ENCODE measurements at places on chromosomes 2 and 18.

DNA sequence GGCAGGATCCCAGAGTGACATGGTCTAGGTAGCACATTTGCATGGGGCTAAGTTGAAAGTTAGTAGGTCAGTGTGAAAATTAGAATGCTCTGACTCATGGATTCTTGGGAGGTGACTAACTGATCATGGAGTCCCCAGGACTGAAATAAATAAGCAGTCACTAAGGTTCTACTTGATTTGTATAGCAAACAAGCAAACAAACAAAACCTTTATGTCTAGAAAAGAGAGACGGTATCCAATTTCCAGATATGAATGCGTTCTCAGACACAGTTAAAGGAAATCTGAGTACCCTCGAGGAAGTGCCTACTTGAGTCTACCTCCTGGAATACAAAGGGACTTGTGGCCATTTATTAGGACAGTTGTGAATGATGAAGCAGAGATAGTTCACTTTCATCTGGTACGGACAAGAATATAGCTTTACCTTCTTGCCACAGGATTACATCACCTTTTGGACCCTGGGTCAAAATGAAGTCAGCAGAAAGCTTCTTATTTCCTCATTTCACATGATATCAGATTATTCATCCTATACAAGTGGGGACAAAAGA, 54.3 kb upstream of the AGPS start:
- no peak for DNase-seq

DNA sequence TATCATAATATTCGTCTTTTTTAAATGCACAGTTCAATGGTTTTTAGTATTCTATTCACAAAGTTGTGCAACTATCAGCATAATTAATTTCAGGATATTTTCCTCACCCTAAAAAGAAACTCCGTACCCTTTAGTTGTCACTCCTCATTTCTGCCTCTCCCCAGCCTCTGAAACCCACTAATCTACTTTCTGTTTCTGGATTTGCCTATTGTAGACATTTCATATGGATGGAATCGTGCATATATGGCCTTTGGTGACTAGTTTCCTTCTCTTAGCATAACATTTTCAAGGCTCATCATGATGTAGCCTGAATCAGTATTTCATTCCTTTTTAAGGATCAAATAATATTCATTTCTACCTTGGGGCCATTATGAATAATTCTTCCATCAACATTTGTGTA, 18.5 kb downstream of the NEURL3 start:
- DNase-seq = no peak

DNA sequence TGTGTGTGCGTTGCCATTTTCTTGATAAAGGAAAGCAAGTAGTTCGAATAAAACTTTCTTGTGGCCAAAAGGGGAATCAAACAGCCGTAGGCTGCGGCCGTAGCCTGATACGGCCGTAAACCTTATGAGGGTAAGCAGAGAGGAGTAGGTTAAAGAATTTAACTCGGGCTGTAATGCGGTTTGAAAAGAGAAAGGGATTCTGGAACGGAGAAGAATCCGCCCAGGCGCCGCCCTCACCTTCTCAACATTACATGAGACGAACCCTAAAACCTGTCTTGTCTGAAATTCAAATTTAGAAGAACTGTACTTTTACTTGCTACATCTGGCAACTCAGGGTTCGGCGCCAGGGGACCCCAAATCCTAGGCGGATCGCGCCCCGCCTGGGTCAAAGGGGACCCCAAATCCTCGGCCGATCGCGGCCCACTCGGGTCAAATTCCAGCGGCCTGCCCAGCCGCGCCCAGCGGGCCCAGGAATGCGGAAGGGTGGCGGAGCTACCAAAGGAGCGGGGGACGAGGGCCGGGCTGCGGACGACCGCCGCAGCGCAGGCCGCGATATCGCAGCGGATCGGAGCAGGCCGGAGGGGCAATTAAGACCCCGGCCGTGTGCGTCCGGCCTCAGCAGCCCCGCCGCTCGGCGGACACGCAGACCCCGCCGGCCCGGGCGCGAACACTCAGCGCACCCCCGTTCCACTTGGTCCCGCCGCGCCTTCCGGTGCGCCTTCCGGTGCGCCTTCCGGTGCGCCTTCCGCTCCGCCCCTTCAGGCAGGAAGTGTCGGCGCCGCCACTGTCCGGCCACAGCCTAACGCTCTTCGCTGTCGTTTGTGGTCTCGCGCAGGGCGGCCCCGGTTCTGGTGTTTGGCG, at the start of gene MYL12B:
MYL12B (plus strand) TSS at position 761 of the 861 bp plus-strand sequence. CDS start 10,766 bp downstream, outside the sequence.
- DNase-seq = peak; percentile 49

- no peak for DNase-seq
These were observed 244.3 kb upstream of the APCDD1 start for GRCh38 chr18:10210057-10210633.

- DNase-seq = no peak
These were observed 65.8 kb downstream of the THNSL2 start for GRCh38 chr2:88235987-88236386.

DNA sequence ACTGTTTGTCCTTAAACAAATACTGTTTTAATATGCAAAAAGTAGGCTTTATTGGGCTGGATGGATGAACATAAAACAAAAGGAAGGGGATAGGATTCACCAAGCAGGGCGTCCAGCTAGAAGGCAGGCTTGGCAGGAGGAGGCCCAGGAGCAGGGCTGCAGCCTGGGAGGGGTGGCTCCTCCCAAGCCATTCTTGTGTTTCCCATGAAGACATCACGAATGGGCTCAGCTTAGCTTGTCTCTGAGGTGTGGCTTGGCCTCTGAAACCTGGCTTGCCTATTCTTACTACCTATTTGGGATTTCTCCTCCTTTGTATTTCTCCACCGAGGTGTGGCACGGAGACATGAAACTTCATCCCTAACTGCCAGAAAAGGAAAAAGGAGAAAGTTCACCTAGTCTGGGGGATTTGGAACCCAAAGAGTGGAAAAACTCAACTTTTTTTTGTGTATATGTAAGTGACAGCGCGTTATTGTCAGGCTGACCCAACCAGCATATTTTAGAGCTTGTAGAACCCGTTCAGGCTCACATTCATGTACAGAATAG, 481.9 kb upstream of the SPRED2 start:
- DNase-seq = no peak

DNA sequence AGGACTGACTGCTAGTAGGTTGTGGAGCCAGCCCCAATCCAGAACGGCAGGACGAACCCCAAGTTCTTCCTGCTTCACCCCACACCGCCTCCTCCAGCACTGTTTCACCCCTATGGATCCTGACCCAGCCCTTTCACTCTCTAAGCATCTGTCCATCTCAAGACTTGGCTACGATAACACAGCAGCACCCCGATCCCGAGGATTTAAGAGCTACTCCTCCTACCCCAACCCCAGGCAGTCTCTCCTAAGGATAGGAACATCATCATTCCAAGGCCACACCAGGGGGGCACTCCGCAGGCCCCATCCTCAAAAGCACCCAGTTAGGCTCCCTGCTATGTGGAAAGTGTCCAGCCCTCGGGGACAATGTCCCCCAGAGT, 645 bp downstream of the KCTD18 start:
- DNase-seq = no peak

DNA sequence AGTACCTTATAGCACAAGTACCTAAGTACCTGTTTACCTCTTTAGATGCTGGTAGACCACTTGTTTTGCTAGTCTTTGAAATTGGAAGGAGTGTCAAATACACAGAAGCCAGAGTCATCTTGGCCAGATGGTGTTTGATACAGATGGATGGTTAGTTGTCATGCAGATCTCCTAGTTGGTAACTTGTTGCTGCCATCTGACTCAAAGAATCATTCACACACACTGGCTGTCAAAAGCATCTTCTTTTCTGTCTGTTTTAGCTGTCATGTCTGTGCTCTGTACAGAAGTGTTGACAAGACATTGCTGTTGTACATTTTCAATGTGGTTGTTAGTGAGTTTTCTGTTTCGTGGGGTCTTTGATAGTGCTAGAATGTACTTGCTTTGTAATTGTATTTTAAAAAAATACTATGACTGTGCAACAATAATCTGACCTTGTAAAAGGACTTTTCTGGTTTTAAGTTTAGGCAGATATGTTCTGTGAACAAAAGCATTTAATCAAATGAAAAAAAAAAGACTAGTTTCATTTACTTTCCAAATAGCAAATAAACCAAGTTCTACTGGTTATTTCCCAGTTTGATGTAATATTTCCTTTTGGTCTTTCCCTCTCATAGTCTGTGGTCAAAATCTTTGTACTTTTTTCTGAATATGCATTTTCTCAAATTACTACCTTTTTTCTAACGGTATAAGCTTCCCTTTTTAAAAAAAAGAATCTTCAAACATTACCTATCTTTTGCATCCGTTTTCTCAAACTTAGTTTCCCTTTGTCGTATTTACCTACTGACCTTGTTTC, 39.9 kb downstream of the TANK start:
- no peak for DNase-seq

GRCh38 chr2:64737547-64737946, 83.8 kb upstream of the SERTAD2 start:
- DNase-seq = no peak

- no peak for DNase-seq
These were observed 34.0 kb upstream of the ERMN start for GRCh38 chr2:157359628-157360027.

DNA sequence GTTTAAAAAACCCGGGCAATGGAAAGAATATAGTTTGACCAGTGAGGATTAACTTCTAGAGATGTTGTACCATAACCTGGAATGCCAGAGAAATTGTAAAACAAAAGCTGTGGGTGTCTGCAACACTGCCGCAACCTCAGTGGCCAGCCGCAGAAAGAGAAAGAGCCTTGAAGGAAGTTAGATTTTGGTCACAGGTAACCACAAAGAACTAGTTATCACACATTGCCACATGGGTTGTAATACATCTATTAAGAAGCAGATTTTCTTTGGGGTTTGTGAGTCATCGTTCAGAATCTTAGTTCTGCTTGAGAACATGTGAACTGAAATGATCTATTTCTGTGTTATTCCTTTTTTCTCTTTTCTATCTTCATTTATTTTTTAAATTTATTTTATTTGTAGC, 222.9 kb upstream of the AGAP1 start:
- DNase-seq = no peak

- no peak for DNase-seq
These were observed 43.0 kb downstream of the TWIST2 start for GRCh38 chr2:238890618-238891456.

DNA sequence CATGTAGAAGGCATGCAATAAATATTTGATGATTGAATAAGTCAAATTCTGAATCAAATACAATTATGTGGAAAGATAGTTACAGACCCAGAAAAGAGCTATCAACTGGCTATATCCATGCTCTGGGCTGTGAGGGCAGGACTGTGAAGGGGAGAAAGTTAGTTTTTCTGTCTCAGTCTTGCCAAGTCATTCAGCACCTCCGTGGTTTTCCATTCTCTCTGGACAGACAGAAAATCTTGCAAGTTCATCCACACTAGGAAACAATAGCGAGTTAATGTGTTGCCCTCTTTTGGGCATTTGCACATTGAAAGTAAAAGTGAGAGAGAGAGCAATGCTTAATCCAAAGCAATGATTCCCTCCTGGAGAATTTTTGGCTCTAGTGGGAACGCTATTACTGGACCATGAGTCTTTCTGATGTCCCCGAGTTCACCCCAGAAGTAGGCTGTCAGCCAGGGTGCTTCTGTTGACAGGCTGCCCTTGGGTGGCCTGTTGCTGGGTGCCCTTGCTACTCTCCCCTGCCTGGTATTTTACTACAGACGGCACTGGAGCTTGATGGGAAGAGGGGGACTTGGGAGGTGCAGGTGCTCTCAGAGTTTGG, 238.3 kb downstream of the LOXHD1 start:
- DNase-seq = no peak

- DNase-seq = no peak
These were observed 305.5 kb downstream of the IKZF2 start for GRCh38 chr2:212845941-212846340.

DNA sequence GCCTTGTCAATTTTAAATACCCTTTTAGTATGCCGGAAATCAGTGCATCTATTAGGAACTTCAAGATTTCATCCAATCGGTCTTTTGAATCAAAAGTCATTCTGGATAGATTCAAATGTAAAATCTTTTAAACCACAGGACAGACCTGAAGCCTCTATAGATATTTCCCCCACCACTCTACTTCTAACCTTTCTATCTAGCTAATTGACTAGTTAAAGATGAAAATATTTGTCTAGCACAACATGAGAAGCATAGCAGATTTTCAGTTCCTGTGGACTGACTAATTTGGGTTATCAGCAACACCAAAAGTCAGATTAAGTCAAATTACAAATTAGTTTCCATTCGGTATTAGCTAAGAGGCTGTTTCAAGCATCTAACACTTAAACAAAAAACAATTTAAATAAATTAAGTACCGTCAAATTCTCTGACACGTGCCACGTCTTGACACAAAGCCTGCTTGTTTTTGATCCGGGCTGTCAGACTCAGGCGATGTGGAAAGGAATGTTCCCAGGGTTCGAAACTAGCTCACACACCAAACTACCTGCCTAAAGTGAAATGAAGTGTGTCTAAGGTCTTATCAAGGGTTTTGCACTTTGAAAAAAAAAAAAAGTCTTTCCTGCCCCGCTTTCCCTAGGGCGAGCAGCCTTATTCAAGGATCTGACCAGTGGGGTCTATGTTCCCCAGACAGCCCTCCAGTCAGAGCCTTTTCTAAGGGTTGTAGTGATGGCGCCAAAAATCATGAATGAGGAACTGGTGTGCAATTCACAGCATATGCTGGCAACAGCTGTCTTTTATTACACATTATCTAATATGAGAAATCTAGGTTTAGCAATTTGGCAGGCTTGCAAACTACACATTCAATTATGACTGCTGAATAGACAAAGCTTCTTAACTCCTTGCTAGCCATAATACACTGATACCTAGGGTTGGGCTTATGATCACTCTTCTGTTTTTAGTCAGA, 4.7 kb downstream of the CYTIP start:
- peak; percentile 62 for DNase-seq

DNA sequence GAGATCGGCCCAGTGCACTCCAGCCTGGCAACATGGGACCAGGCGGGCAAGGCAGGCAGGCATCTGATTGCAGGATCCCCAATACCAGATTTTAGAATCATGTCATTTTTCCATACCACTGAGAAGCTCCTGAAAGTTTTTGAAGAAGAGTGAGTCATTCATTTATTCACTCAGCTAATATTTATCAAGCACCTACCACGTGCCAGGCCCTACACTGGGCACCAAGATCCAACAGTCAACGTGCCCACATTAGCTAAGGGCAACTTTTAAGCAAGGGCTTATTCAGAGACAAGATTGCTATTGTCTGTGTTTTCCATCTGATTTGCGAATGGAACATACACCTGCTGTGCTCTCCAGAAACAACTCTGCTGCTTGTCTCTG, 126.8 kb upstream of the LGALSL start:
- DNase-seq = no peak

DNA sequence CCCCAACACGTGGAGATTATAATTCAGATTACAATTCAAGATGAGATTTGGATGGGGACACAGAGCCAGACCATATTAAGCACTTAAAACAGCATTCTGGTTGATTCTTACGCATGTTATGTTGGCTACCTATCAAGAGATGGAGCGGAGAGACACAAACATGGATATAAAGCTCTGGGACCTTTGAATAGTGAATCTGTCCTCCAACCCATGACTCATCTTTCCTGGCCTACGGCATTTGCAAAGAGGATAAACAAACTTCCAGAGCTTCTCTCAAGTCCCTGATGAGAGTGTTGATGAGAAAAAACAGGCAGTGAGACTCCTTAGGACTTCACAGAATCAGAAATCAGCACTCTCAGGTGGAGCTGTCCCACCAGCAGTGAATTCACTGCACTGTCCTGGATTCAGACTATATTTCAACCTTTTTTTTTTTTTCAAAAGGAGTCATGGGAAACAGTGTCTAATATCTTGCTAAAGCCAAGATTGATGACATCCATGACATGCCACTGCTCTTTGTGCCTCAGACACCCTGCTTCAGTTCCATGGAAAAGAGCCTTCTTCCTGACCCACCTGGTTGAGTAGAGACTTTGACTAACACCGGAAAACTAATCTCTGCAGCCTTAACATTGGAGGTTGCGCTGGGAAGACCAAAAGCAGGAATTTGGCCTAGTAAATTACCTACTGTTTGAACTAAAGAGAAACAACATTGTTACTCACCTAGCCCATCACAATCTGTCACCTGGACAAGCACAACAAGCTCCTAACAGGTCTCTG, 62.1 kb upstream of the NPAS2 start:
- no peak for DNase-seq
